Foreskin melanocyte (primary cell): ENCODE measurements at places on chromosomes 11 and 22.

DNA sequence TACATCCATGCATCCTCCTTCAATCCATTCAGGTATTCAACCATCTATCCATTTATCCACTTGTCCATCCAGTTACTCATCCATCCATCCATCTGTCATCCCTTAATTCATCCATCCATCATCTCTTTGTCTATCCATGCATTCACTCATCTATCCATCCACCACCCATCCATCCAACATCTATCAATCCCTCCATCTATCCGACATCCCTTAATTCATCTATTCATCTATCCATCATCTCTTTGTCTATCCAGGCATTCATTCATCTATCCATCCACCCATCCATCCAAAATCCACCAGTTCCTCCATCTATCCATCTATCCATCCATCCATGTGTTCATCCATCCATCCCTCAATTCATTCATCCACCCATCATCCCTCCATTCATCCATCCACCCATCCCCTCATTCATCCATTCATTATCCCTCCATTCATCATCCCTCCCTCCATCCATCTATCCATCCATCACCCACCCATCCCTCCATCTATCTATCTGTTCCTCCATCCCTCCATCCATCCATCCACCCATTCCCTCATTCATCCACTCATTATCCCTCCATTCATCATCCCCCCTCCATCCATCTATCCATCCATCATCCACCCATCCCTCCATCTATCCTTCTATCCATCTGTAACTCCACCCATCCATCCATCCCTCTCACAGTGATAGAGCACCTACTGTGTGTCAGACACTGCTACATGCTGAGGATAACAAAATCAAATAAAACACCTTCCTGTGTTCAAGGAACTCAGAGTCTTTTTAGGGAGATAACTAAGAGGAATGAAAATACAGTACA, 1.5 kb upstream of the MB start:
- DNase-seq = no peak

- DNase-seq = no peak
Measured at GRCh38 chr11:108921211-108921610, 256.3 kb downstream of the DDX10 start.

GRCh38 chr22:19566279-19567156, 42.3 kb upstream of the CLDN5 start:
- DNase-seq = no peak

- no peak for DNase-seq
Measured at GRCh38 chr11:108817976-108818375, 153.1 kb downstream of the DDX10 start.

DNA sequence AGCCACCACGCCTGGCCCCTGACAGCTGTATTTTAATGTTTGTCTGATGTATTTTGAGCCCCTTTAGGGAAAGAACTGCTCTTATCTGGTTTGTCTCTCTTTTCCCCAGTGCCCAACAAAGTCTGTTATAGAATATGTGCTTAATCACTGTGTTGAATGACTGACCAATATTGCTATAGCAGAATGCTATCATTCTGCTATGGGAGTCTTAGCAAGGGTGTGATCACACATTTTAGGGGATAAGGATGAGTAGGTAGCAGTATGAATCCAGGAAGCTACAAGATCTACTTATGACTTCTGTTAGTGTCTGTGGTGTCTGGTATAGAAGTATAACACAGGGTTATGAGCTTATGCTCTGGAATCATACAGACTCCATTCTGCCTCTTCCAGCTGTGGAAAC, 117.5 kb upstream of the RRM1 start:
- DNase-seq = no peak

- DNase-seq = no peak
Measured at GRCh38 chr11:78801161-78801884, 226.7 kb upstream of the NARS2 start.

DNA sequence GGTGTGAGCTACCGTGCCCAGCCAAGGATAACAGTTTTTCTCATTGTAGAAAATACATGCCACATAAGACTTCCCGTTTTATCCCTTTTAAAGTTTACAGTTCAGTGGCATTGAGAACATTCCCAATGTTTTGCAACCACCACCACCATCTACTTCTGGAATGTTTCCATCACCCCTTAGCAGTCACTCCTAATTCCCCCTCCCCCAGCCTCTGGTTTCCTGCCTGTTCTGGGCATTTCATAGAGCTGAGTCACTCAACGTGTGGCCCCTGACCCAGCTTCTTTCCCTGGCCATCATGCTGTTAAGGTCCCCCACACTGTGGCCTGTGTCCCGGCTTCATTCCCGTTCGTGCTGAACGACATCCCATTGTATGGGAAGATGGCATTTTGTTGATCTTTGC, 30.7 kb downstream of the FGF4 start:
- peak; percentile 10 for DNase-seq

GRCh38 chr11:67345920-67346819, 7.2 kb downstream of the POLD4 start:
- DNase-seq = peak; percentile 25

DNA sequence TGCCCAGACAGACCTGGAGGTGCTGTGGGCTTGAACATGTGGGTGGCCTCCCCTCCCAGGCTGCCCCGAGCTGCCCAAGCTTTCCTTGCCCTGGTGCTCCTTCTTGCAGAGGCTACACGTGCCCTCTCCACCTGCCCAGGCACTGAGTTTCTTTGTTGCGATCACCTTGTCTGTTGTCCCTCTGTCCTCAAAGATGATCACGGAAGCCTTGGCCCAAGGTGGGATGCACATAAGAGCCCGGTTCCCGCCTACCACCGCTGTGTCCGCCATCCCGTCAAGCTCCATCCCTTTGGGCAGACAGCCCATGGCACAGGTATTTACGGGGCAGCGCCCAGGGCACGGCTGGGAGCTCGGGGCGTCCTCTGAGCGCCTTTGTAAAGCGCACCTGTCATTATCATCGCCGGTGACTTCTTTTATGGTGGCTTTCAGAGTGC, 67.5 kb downstream of the MED15 start:
- DNase-seq = no peak

- no peak for DNase-seq
Measured at GRCh38 chr11:61773356-61773755, 19.0 kb downstream of the TMEM258 start.

DNA sequence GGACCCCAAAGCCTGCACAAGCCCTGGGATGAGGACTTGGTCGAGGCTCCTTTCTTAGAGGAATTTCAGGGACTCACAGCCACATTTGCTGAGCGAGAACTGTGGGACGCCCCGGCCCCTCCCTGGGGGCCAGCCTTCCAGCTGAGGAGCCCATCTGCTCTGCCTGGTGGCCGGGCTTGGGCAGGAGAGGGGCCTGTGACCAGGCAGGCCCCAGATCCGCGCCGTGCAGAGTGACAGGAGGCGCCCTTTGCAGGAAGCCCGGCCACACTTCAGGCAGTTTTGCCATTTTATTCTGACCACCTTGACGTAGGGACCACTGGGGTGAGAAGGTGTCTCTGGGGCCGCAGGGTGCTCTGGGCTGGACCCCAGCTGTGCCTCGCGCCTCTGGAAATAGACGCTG, 35.6 kb downstream of the TPCN2 start:
- no peak for DNase-seq

GRCh38 chr11:105862736-105863367, 159.2 kb downstream of the MSANTD4 start:
- peak; percentile 52 for DNase-seq

GRCh38 chr11:132408877-132409276, 1038.5 kb downstream of the NTM start:
- no peak for DNase-seq

GRCh38 chr11:64710418-64711137, 12.4 kb downstream of the NRXN2 start:
- no peak for DNase-seq

- no peak for DNase-seq
Measured at GRCh38 chr11:1532014-1532586, 40.0 kb downstream of the DUSP8 start.

- no peak for DNase-seq
Measured at GRCh38 chr11:98771791-98772190, 249.0 kb upstream of the CNTN5 start.

- DNase-seq = peak; percentile 24
Measured at GRCh38 chr11:123494195-123495050, 64.4 kb downstream of the GRAMD1B start.

- DNase-seq = peak; percentile 97
Measured at GRCh38 chr22:40328546-40329456, 17.5 kb upstream of the ADSL start.

- no peak for DNase-seq
Measured at GRCh38 chr11:106821826-106822225, 196.4 kb downstream of the GUCY1A2 start.
